ENCODE measurements at places on chromosomes 3 and 15. TPM values are rescaled to one million over a fixed set of nuclear protein-coding genes. Genes with fewer than 3 reads are reported as not detected.

GRCh38 chr15:27330326-27330725 is 359.3 kb downstream of the GABRG3 start:
- no peak for DNase-seq

- no peak for DNase-seq
Measured at GRCh38 chr3:177928172-177928873, 607.9 kb upstream of the KCNMB2 start.

DNA sequence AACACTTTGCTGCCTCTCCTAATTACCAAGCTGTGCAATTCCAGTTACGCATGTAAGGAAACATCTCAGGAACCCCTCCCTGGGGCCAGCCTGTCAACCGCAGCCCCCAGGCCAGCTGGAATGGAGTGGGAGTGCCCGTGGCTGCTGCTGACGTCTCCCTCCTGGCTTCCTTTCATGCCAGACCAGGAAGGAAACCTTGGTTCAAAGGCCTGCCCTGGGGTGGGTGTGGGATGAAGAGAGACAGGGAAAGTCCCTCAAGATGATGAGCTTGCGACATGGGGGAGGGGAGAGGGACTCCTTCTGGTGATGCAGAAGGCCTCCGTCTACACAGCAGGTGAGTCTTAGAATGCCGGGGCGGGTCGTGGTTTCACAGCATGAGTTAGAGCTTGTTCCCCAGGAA is 11.4 kb upstream of the CYP11A1 start:
- DNase-seq: no peak

DNA sequence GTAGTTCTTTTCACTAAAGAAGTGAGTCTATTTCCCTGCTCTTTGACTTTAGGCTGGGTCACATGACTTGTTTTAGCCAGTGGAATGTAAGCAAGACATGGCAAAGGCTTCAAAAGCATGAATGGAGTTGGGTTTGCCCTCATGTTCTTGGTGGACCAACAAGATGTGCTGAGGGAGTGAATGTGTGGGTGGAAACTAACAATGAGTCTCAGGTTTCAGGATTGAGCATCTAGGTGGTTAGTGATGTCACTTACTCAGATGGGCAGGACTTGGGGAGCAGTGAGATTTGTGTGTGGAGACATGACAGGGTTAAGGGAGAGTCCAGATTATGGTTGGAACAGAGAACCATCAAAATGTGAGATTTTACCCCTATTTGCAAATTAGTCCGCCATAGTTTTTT is 181.4 kb upstream of the UBE2E1 start:
- DNase-seq: no peak

GRCh38 chr15:67101911-67102598 is 36.7 kb downstream of the SMAD3 start:
- no peak for DNase-seq

DNA sequence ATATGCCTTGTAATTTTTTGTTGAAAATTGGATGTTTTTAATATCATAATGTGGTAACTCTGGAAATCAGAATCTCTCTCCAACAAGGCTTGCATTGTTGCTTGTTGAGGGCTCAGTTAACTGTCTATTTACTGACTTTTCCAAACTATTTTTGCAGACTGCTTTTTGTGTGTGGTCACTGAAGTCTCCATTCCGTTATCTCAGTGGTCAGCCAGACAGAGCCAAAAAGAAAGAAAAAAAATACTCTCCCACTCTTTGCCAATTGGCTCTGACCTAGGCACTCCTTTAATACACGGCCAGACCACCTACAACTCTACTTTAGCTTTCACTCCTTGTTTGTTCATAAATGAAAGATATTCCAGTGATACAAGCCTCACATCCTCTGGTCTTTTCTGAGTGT is 52.5 kb downstream of the IFT80 start:
- peak; percentile 3 for DNase-seq

DNA sequence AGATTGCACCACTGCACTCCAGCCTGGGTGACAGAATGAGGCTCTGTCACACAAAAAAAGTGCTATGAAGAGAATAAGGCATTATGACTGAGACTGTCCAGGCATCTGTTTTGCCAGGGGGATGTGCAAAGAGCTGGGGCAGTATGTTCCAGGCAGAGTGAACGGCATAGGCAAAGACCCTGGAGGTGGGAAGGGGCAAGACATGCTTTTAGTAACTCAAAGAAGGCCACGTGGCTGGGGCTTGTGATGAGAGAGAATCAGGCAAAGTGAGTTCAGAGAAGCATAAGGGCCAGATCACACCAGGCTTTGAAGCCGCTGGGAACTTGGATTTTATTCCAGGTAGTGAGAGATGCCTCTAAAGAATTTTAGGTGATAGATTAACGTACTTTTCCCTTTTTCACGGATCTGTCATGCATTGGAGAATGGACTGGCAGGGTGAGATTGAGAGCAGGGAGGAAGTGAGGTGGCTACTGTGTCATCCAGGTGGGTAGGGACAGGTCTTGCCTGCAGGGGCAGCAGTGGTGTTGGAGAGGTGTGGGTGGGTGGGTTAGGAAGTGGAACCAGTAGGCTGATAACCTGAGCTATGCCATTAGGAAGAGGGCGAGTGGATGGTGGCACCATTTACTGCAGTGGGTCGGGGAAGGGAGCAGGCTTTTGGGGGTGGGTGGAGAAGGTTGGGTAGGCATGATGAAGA is 31.7 kb downstream of the ATP2B2 start:
- DNase-seq: no peak

Gene SCN5A
- polyA plus RNA-seq: 7.0 TPM

Gene CFAP91
- 0.17 TPM for polyA plus RNA-seq

Gene GOLGA8J
- 0.59 TPM for polyA plus RNA-seq

Gene GP9
- 0.37 TPM for polyA plus RNA-seq

All from muscle of arm (tissue), 14 donors.